ENCODE measurements at places on chromosomes 6 and 20.

- no peak for DNase-seq
Observed at GRCh38 chr20:1062334-1063010, 55.9 kb upstream of the PSMF1 start.

GRCh38 chr6:4008324-4009047, 70.5 kb downstream of the FAM217A start:
- DNase-seq, result no peak

DNA sequence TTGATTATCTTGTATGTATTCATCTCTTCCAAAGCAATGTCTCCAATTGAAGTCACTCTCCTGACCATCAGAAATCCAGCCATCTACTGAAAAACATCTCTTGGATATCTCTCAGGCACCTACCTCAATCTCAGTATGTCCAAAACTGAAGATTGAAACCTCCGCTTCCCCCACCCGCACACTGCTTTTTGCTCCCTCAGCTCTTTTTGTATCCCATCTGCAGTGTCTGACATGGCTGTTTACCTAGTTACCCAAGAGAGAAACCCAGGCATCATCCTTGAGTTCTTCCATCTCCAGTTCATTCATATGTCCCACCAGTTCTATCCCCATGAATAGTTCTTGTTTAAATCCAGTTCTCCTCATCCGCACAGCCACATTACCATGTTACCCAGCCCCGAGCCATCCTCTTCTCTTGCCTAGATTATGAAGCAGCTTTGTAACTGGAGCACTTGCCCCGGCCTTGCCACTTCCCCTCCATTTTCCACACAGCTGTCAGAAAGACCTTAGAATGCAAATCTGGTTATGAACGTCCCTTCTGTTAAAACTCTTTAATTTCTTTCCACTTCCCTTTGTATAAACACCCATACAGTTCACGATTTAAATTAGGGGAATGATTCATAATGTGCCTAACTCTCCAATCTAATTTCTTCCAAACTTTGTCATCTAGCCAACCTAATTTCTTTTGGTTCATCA, 40.5 kb upstream of the GCLC start:
- DNase-seq, result no peak

DNA sequence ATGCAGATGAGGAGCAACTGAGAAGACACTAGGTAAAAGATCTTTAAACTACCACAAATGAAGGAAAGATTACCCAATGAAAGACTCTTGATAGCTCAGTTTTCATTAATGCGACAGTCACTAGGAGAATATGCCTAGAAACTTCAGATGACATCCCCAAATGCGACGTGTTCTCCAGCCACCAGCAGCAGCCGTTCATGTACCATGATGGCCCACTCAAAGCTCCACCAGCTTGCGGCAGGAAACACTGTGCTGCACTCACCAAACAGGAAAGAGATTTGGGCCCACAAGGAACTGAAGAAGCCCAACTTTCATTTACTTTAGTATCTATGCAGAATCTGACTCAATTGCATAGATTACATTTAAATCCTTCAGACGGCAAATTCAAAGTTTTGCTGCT, 7.5 kb downstream of the DIDO1 start:
- DNase-seq, result peak; percentile 59

Measured in stimulated activated CD4-positive, alpha-beta T cell treated with anti-CD3 and anti-CD28 coated beads, Interleukin-2, amount 100 ng/mL, for 24 hours (primary cell).